ENCODE measurements at places on chromosomes 1 and 21. TPM values are rescaled to one million over a fixed set of nuclear protein-coding genes. Genes with fewer than 3 reads are reported as not detected.

Gene NTMT2
- not detected for total RNA-seq

Gene HLX
- 7.2 TPM for total RNA-seq

Gene COQ8A
- total RNA-seq, result 15.1 TPM

Gene KRTAP10-11
- total RNA-seq, result not detected

Gene S100A5
- not detected for total RNA-seq

Gene OR2AK2
- not detected for total RNA-seq

Gene CFHR4
- not detected for total RNA-seq

Gene PPIAL4G
- total RNA-seq, result not detected

Gene OR2T33
- not detected for total RNA-seq

Gene TCHHL1
- total RNA-seq, result not detected

Gene OR2T2
- total RNA-seq, result not detected

Gene EVA1C
- 4.4 TPM for total RNA-seq

Gene PDC
- not detected for total RNA-seq

Gene PTPN7
- total RNA-seq, result not detected

Gene PRKCZ
- total RNA-seq, result 0.97 TPM

Gene DNAJC8
- total RNA-seq, result 51.7 TPM

Gene NTRK1
- total RNA-seq, result not detected

Gene ITSN1
- total RNA-seq, result 61.8 TPM

Gene TNFRSF4
- 0.24 TPM for total RNA-seq

Gene NBPF14
- total RNA-seq, result 60.0 TPM

Gene ESRRG
- total RNA-seq, result under 0.01 TPM

Gene C1orf167
- total RNA-seq, result 0.32 TPM

Gene TIE1
- total RNA-seq, result not detected

Gene NID1
- 148 TPM for total RNA-seq

Gene AIRE
- total RNA-seq, result not detected

Gene C1orf185
- total RNA-seq, result not detected

Gene TDRD5
- total RNA-seq, result not detected

Gene SERTAD4
- total RNA-seq, result 25.7 TPM

Gene DNAJC11
- total RNA-seq, result 31.2 TPM

Gene MAP7D1
- 159 TPM for total RNA-seq

Gene DDOST
- 254 TPM for total RNA-seq

Gene ADAMTS1
- 102 TPM for total RNA-seq

Gene SPRR2G
- total RNA-seq, result not detected

Gene HMCN1
- 427 TPM for total RNA-seq

Gene LCE2C
- total RNA-seq, result not detected

Gene FAAH
- 3.2 TPM for total RNA-seq

Gene ADGRB2
- total RNA-seq, result 4.6 TPM

Gene CYP4Z1
- not detected for total RNA-seq

Gene BATF3
- total RNA-seq, result 1.1 TPM

Gene NUP210L
- total RNA-seq, result 0.16 TPM

Gene ZNHIT6
- 17.8 TPM for total RNA-seq

Gene MYBPH
- total RNA-seq, result not detected

Gene NDUFS5
- 131 TPM for total RNA-seq

Gene TAS1R1
- total RNA-seq, result 0.49 TPM

Gene DMRTA2
- not detected for total RNA-seq

Gene TEKT2
- not detected for total RNA-seq

Gene ACAP3
- total RNA-seq, result 49.7 TPM

Gene PTPN22
- 1.7 TPM for total RNA-seq

Gene TMEM125
- not detected for total RNA-seq

Gene DMAP1
- total RNA-seq, result 27.7 TPM

Gene C8A
- not detected for total RNA-seq

Gene ARHGAP30
- not detected for total RNA-seq

Gene ANGEL2
- total RNA-seq, result 62.8 TPM

Gene NUAK2
- total RNA-seq, result 13.8 TPM

Measured in hair follicle dermal papilla cell (primary cell).